ENCODE measurements at places on chromosomes 1 and 21. TPM values are rescaled to one million over a fixed set of nuclear protein-coding genes. Genes with fewer than 3 reads are reported as not detected.

CD5L gene
- total RNA-seq, result not detected

GRCh38 chr21:27079636-27080240 lies 112.8 kb upstream of the ADAMTS5 start:
- no peak for DNase-seq

- DNase-seq, result no peak
Observed at GRCh38 chr1:89582571-89582970, 50.3 kb upstream of the LRRC8C start.

DNA sequence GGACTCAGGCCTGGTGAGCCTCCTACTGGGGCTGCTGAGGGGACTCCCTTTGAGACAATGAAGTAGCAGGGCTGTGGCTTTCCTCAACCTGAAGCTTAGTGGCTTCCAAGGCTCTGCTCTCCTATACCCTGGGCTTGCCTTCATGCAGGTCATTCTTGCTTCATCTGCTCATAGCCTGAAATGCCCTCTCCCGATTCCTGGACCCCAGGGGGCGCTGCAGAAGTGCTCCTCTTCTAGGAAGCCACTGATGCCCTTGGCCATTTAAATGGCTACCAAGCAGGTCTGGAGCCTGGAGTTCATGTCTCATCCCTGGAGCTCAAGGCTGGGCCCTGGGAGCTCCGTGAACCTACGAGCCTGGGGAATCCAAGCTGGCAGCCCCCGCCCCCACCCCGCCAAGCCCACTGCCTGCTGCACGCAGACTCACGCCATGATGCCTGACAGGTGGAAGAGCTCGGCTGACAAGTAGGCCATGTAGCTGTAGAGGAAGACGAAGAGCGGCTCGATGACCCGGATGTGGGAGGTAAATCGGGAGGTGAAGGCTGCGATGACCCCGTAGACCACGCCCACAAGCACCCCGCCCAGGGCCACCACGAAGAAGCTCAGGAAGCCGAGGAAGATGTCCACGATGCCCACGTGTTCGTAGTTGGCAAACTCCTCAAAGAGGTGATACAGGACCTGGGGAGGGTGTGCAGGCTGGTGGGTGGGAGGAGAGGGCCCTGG lies 45.7 kb downstream of the SLC9A1 start:
- peak; percentile 85 for DNase-seq

- DNase-seq, result no peak
Observed at GRCh38 chr1:151492120-151492519, 19.1 kb upstream of the CGN start.

DNA sequence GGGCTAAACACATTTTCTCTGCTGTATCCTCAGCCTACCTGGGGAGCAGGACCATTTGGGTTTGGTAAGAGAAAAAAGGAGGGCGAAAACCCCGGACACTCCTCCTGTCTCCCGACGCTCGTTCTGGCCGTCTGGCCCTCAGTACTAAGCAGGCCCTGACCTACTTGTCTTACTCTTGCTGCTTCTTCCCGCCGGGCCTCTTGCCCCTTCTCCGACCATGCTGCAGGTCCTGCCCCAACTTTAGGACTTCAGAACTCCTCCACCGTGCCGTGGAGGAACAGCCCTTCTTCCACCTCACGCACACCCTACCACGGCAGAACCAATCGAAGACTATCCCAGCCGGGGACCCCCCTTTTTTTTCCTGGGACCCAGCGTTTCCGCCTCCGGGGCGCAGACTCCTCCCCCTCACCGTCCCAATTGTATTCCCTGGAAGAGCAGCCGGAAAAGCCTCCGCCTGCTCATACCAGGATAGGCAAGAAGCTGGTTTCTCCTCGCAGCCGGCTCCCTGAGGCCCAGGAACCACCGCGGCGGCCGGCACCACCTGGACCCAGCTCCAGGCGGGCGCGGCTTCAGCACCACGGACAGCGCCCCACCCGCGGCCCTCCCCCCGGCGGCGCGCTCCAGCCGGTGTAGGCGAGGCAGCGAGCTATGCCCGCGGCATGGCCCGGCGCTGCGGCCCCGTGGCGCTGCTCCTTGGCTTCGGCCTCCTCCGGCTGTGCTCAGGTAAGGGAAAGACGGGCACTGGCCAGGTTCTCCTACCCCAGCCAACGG lies at the start of gene CHRNB2:
Gene CHRNB2 (plus strand): TSS at position 393 of the 771 bp plus-strand sequence. CDS start 267 bp downstream, at position 660.
- peak; percentile 92 for DNase-seq

MYOM3 gene
- total RNA-seq, result 0.13 TPM

GRCh38 chr1:27150641-27151040 lies 4.3 kb downstream of the SLC9A1 start:
- DNase-seq, result no peak

- DNase-seq, result no peak
Observed at GRCh38 chr1:78831731-78832360, 174.7 kb downstream of the ADGRL4 start.

ZNF683 gene
- not detected for total RNA-seq

GRCh38 chr1:30741239-30741894 lies 16.2 kb downstream of the LAPTM5 start:
- DNase-seq, result no peak

DNA sequence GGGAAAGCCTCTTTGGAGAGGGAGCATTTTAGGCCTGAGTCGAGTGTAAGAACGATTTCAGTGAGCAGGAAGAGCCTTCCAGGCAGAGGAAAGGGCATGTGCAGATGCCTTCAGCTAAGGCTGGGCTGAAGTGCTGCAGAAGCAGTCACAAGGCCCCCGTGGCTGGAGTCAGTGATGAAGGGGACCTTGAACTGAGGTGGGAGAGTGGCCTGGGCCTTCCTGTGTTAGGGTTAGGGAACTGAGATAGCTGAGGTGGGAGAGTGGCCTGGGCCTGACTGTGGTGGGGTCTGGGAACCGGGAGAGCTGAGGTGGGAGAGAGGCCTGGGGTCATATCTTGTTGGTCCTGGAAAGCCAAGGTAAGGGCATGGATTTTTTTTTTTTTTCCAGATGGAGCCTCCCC lies 50.9 kb upstream of the ETV3 start:
- DNase-seq, result no peak

DNA sequence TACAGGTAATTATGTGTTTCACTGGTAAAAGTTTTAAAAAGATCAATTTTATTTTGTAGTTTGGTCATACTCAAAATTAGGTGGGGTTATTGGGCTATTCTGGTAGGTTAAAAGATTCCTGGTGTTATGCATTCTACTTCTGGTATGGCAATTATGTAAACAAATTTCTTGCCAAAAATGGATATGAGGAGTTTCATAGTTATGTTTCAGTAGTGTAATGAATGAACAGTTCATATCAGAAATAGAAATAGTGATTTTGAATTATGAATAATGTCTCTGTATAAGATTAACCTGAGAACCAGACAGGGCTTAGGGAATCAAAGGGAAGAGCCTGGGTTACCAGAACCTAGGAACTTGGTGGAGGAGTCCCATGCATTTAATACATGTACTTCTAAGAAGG lies 15.9 kb downstream of the ATF6 start:
- DNase-seq, result no peak

GNAT2 gene
- total RNA-seq, result 0.14 TPM

DNA sequence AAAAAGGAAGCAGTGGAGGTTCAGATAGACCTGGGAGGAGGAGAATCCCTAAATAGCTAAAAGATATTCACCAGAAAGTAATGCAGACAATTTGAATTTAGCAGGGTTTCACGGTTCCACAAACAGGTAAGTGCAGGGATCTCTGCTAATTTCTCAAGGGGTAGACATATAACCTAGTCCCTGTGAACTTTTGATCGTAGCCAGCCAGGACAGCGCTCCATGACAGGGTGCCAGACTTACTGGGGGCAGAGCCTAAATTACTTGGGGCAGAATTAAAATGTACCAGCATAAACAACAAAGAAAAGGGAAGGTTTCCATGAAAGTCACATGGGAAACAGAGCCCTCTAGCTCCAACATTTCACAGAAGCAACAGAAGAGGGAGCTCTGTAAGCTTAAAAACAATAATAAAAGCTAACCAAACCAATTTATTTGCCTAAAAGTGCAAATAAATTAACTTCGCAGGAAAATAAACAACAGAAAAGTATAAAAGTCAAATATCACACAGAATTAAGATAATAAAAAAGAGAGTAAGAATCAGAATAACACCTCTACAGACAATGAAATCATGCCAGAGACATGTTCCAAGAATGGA lies 198.3 kb downstream of the DUSP10 start:
- no peak for DNase-seq

DNA sequence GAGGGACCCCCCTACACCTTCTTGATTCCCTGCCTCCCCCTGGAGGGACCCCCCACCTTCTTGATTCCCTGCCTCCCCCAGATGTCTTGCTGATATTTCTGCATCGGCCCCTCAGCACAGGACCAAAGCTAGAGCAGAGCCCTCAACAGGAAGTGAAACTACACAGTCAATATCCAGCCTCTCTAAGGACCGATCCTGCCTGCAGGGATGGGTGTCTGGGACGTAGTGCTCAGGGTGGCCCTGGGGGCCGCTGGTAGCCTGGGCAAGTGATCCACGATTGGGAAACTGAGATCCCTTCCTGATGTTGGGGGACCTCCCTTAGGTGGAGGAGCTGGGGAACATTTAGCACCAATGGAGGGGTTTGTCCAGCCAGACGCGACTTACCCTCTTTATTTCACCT lies 3.9 kb upstream of the LEFTY2 start:
- DNase-seq, result no peak

GRCh38 chr1:5742801-5743200 lies 249.4 kb downstream of the NPHP4 start:
- no peak for DNase-seq

GRCh38 chr1:160040476-160040875 lies 8.7 kb upstream of the PIGM start:
- DNase-seq, result no peak

GRCh38 chr1:243708210-243708609 lies 141.8 kb downstream of the AKT3 start:
- no peak for DNase-seq

DNA sequence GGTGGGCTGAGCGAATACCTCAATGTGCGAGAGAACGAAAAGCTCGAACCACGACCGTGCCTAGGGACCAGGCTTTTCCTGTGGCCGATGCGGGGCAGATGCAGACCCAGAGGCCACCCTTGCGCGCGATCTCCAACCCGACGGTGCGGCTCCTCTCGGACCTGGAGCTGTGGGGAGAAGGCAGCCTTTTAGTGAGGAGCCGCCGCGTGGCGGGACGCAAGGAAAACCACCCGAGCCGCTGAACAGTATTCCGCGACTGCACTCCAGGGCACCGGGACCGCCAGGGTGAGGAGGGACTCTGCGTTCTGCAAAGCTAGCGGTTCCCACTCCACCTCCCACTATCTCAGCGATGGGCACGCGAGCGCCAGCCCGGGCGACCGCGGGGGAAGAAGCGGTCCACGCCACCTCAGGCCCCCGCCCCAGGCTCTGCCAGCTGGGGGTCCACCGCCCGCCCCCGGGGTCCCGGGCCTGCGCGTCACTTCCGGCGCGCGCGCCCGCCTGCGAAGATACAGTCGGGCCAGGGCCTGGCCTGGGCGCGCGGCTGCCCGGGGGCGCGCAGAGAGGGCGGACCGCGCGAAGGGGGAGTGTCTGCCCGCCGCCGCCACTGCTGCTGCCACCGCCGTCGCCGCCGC lies 66.5 kb upstream of the PRKACB start:
- DNase-seq, result peak; percentile 73

SYT6 gene
- total RNA-seq, result 55.9 TPM

DNA sequence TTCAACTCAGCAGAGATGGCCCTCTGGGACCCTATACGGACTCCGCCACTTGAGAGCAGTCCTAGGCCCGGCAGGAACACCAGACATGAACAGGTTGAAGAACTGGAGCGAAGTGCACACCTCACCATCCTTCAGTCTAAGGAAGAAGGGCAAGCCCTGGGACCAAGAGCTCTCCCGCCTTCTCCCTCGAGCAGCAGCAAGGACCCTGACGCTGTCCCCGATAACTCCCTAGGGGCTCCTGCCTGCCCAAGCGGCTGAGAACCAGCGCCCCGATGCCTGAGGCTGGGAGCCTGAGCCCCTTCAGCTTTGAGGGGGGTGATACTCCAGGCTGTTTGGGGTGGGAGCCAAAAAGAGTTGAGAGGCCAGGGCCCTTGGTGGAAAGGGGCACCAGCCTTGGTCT lies 10.2 kb downstream of the TMEM81 start:
- no peak for DNase-seq
